ENCODE measurements at places on chromosomes 5 and 9.

DNA sequence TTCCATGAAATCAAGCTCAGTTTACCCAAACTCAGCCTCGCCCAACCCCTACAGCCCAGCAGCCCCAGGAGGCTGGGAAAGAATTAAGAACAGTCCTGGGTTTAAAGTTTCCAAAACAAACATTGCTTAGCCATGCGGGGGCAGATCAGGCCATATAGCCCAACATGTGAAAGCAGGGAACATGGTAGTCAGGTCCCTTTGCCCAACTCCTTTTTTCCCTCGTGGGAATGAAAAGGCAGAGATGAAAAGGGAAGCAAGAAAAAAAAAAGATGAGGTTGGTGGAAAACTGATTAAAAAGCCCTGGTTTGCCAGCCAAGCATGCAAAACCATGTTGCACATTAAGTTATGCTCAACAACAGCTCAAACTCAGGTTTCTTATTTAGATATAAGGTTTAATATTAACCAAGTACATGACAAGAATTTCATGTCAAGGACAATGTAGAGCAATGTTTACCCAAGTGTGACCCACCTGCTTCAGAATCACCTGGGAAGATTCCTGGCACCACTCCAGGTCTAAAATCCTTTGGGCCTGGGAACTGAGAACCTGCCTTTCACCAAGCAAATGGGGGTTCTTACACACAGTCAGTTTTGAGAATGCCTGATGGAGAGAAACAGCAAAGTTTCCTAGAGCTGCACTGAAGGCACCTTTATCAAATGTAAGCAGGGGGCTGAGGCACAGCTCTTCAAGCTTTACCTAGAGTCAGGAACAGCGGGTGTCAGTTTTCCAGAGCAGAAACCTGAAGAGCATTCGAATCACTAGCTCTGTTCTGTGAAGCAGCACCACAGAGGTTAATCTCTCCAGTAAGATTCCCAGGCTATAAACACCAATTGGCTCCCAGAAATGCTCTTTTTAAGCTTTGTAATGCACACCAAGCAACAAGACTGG lies 1.7 kb downstream of the FREM1 start:
- no peak for DNase-seq

- no peak for DNase-seq
Measured at GRCh38 chr5:173907686-173908371, 19.7 kb downstream of the CPEB4 start.

- no peak for DNase-seq
Measured at GRCh38 chr5:161258438-161258837, 288.1 kb downstream of the GABRB2 start.

GRCh38 chr9:34686732-34687131 lies 4.3 kb downstream of the CCL19 start:
- no peak for DNase-seq

DNA sequence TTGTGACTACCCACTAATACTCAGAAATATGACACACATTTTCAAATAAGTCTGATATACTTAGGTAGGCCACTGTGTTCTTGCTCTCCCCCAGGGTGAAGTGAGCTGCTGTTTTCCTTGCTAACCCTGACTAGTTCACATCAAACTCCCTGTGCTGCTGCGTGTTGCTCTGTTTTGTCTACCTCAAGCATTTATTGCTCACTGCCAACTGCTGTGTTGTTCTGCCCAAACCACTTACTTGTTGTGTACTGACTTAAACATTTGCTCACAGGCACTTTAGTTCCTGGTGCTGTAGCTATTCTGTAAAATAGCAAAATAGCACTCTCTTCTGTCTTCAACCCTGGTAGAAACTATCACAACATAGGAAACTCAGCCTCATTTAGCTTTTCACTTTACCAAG lies 255.7 kb downstream of the HCN1 start:
- DNase-seq, result no peak

DNA sequence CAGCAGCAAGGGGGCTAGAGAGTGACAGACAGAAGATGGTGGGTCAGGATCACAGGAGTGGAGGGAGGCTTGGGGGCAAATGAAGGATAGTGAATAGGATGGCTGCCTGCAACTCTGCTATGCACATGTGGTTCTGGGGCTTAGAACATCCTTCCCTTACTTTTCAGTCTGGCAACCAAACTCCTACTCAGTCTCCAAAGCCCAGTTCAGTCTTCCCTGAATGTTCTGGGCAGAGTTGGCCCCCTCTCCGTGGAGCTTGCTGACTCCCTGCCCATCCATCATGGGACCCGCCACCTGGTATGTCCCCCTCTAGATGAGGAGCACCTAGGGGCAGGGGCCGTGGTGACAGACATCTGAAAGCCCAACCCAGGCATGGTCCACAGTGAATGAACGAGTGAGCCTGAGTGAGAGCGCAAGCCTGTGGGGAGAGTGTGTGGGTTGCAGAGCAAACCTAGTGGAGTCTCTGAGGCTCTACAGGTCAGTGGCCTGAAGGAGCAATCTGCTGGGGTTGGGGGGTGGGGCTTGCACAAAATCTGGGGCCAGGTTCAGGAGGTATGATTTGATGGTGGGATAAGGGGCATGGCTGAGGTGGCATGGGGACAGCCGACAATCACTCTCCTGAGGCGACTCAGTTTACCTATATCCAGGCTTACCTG lies 180.6 kb downstream of the FGF18 start:
- no peak for DNase-seq

- DNase-seq, result peak; percentile 20
Measured at GRCh38 chr5:124935065-124935464, 188.6 kb upstream of the ZNF608 start.

DNA sequence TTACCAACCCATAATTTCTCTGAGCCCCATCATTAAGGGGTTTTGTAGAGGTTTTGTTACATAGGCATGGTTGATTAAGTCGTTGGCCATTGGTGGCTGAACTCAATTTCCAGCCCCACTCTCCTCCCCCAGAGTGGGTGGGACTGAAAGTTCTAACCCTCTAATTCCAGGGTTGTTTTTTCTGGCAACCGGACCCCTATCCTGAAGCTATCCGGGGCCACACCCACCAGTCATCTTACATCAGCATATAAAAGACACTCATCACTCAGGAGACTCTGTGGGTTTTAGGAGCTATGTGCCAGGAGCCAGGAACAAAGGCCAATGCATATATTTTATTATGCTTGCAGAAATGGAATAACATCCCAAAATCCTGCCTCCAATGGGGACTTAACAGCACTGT lies 186.0 kb downstream of the NXNL2 start:
- DNase-seq, result no peak

GRCh38 chr5:180607861-180608571 lies 16.7 kb upstream of the SCGB3A1 start:
- DNase-seq, result no peak

DNA sequence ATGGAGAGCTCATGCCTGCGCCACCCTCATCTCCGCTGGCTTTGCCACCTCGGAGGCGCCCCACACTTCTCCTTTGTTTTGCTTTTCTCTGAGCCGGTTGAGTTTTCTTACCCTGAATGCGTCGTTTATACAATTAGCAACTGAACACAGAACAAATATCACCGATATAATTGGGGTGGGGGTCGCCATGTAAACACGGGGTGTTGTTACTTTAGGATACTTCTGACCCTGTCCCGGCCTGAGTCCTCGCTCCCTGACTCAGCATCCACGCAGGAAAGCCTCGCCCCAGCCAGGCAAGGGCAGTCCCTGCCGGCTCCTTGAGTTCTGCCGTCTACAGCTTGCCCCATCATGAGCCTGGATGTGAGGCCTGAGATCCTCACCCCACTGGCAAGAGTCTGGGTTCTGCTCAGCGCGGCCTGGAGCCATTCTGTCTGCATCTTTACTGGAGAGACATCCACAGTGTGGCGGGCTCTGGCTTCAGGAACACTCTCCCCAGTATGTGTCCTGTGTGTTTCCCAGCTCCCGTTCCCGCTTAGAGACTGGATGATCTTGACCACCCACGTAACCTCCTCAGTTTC lies 5.5 kb downstream of the NKX2-5 start:
- no peak for DNase-seq

GRCh38 chr9:13424204-13424603 lies 144.7 kb upstream of the MPDZ start:
- DNase-seq, result no peak

DNA sequence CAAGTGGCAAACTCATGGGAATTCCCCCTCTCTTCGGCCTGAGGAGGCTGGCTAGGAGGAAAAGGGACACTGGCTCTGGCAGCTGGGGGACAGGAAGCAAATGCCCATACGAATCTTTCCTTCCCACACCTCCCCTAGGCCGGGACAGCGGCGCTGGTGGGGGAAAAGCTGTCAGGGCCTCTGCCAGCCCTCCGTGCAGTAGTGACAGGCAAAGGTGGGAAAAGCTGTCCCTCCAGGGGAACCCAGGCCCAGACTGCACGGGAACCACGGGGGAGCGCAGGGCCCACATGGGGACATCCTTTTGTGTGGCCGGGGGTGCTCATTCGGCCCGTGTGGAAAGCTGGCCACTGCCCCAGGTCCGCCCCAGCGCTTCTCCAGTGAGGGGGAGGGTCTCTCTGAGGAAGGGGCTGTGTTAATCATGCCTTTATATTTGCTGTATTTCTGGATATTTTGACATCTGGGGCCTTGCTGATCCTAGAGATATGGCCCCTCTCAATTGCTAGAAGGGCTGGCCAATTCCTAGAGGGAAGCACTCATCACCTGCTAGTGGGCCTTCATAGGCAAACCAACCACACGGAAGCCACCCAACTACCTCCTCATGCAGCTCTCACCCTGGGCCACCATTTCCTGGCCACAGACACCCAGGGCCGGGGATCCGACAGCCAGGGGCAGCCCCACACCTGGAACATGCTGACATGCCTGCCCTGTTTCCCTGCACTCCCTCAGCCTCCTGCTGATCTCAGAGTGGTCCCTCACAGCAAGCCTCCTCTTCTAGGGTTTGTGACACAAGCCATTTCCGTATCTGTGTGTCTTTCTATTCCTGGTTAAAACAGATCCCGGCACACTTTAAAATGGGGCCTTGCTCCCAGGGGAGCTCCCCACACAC lies 138.8 kb downstream of the ROR2 start:
- no peak for DNase-seq

DNA sequence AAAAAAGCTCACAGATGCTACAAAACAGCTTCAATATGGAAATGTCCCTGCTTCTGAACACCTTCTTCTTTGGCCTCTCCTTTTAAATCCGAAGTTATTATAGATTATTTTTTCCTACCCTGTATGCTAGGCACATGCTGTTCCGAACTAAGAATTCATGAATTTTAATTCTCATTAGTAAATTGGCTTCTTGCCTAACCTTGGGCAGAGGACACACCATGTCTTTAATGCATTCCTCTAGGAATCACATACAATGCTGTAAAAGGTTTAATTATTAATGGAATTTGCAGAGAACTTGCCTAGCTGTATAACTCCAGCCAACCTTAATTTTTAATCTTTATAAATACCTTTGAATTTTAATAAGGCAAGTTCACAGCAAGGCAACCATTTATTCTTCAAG lies 234.4 kb downstream of the NTRK2 start:
- DNase-seq, result no peak

GRCh38 chr5:157817387-157817702 lies 41.6 kb downstream of the CLINT1 start:
- DNase-seq, result no peak

GRCh38 chr9:135400496-135400895 lies 79.1 kb upstream of the PPP1R26 start:
- DNase-seq, result no peak

DNA sequence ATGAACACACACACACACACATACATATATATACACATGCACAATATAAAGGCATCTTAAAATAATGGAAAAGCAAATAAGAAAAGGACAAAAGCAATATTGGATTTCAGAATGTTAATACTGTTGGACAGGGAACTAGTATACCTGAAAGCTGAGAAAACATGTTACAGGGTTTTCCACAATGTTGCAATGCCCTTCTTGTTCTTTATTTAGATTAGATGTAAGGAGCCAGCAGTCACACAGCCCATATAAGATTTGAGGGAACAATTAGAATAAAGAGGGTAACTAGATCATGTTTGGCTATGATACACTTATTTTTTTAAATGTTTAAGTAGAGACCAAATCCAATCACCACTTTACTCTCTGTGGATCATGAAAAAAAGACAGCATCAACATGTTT lies 61.7 kb downstream of the SH3TC2 start:
- DNase-seq, result no peak

DNA sequence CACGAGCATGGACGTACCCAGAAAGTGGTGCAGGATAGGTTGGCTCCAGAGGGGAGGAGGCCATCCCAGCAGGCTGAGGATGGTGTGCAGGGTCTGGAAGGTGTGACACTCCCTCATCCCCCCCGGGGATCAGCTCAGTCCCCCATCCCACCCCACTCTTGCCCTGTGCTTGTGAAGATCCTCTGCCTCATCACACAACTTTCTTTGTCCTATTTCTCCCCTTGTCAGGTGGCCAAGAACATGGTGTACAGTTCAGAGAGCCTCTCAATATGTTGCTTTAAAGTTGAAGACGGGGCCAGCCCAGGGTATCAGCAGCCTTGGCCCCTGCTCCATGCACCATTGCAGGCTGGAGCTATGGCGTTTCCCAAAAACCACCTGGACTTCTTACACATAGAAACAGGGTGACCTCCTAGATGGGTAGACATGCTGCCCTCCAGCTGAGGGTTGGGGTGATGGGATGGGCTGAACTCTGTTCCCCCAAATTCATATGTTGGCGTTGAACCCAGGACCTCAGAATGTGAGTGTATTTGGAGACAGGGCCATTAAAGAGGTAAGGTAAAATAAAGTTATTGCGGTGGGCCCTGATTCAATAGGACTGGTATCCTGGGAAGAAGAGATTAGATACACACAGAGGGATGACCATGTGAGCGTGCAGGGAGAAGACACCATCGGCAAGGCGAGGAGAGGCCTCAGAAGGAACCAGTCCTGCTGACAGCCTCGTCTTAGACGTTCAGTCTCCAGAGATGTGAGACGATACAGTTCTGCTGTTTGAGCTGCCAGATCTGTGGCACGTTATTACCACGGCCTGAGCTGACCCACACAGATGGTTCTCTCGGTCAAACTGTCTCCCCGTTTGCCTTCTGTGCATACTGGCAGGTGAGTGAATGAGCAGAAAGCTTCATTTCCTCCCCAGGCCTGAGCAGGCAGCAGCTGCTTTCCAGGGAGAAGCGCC lies 272.5 kb downstream of the GADD45G start:
- DNase-seq, result no peak

DNA sequence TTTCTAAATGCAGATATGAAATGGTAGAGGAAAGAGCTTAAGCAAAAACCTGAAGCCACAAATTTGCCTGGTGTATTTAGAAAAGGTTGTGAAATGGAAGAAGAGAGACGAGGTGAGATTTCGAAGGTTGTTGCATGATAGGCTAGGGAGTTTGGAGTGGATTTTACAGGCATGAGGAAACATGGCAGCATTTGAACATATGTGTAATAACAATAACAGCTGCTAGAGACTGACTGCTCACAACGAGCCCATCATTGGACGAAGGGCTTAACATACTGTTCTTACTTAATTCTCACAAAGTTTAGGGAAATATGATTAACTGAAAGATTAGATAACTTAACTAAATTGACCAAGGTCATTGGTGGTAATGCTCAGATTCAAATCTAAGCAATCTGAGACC lies 108.1 kb downstream of the JAKMIP2 start:
- no peak for DNase-seq

GRCh38 chr9:69120380-69121154 lies 53.5 kb upstream of the TJP2 start:
- peak; percentile 44 for DNase-seq

GRCh38 chr5:141931694-141932093 lies 8.0 kb downstream of the DELE1 start:
- no peak for DNase-seq
